NCI-H226 (cell line): ENCODE measurements at places on chromosomes 3 and 15.

DNA sequence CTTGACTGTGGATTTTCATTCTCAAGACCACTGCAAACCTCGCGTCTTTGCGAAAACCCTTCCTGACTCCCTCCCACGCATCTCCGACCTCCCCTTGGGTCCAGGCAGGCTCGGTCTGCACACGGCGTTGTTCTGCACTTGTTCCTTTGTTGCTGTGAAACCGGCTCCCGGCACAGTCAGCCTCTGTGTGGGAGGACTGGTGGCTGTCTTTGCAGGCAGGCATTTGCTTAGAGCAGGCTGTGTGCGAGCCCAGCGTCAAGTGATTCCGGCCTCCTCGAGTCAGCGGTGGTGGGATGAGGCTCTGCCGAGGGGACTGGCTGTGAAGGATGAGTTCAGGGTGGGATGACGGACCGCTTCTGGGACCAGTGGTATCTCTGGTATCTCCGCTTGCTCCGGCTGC, 102.6 kb upstream of the ROPN1 start:
- DNase-seq: no peak

- DNase-seq: no peak
Observed at GRCh38 chr3:11564577-11565001, 79.1 kb downstream of the VGLL4 start.

- DNase-seq: peak; percentile 23
Observed at GRCh38 chr15:85865070-85865684, 70.5 kb upstream of the KLHL25 start.

- DNase-seq: no peak
Observed at GRCh38 chr3:189737071-189737470, 105.9 kb downstream of the TP63 start.

GRCh38 chr3:15538345-15538744, 16.8 kb upstream of the COLQ start:
- no peak for DNase-seq

GRCh38 chr3:111594205-111594604, 941 bp downstream of the ZBED2 start:
- peak; percentile 89 for DNase-seq

DNA sequence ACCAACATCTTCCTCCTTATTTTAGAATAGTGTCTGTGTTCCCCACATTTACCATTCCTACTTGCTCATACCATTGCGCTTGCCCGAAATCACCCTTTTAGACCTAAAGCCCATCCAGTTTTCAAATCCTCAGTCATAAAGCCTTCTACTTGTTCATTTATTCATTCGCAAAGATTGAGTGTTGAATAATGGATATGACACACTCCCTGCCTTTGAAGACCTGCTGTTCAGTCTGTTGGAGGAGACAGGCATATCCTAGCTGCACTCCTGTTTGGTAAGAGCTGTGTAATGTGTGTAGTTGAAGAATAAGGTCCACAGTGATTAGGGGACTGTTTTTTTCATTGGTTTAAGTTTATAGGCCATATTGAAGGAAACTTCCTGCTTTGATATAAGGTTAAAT, 1.7 kb downstream of the CNOT10 start:
- DNase-seq: no peak

DNA sequence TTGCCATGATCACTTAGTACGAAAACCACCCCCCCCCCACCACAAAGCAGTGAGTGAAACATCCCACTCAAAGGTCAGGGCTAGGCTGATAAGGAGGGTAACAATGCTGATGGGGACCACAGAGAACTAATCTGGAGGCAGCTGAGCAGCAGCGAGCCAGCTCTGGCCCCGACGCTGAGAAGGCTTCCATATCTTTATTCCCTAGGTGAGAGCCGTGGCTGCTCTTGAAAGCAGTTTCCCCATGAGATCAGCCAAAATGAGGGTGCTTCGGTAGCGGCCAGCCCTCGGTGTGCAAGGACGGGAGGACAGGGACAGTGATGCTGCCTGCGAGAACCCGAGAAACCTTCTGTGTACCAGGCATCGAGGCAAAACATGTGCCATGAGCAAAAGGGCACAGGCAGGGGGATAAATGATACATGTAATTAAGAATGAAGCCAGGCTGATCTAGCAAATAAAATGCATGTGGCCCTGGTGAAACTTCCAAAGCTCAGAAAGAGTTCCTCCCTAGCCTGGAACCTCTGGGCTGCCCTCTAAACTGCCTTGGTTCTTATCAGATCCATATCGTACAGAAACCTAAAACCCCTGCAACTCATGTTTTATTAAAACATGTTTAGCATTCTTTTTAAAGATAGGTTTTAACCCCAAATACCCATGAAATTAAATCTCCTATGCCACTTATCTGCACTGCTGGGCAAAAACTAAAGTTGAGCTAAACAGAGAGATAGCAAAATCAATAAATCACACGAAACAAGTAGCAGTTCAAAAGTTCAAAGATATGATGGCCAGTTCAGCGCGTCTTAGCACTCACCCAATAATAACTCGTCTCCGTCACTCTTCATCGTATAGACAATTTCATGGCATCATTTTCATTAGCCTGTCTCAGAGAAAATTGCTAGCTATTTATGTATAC, 337.3 kb downstream of the FOXP1 start:
- DNase-seq: no peak

DNA sequence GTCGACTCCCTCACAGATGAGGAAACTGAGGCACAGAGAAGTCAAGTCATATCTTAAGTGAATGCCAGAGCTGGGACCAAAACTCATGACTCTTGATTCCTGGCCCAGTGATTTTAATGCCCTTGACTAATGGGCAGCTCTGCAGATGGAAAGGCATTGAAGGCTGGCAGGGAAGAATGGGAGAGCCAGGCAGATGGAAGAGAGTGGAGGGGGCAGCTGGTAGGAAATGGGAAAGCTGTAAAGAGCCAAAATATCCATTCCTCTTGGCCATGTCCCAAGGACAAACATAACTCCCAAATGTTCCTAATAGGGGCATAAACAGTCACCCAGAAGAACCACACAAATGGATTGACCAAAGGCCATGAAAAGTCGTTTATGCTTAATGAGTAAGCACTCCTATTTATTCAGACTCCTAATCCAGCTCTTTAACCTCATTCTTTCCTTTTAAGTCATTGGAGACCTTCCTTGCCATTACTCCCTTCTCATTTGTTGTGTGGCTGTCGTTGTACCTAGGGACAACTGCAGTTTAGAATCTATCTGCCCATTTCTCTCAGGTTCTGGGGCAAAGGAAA, 330.5 kb upstream of the ROPN1 start:
- DNase-seq: no peak

- DNase-seq: peak; percentile 97
Observed at GRCh38 chr15:68384451-68385239, 47.3 kb downstream of the ITGA11 start.

DNA sequence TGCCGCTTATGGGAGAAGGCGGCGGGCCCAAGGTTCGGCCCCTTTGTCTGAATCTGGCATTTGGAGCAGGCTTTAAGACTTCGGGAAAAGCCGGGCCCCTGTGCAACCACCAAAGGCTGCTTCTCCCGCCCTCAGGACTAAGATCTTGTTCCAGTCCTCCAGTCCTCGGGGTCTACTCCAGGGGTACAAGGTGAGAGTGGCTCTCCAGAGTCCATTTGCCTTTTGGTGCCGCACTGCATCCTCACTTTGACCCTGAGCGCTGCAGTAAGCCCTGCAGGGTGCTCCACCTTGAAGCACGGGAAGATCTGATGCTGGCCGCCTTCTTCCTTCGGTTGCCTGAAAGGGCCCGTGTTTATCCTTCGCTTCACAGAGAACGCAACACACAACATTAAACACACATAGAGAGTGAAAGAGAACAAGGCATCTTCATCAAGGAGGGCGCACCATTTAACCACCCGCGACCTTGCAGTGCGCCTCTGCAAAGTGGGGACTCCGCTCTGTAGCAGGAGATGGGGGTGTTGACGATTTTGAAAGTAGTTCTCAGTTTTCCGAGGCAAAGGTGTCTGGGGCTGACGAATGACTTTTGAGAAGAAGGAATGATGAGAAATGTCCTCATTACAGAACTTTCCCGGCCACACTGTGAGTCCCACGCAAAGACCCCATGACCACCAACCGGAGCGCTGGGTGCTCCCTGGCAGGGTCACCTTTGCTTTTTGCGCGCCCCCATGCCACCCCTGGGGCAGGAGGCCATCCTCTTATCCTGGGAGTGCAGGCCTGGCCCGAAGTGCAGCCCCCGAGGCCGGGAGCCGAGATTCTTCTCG, 1.0 kb downstream of the PIGZ start:
- no peak for DNase-seq

- DNase-seq: no peak
Observed at GRCh38 chr3:179113903-179114302, 34.3 kb upstream of the PIK3CA start.

DNA sequence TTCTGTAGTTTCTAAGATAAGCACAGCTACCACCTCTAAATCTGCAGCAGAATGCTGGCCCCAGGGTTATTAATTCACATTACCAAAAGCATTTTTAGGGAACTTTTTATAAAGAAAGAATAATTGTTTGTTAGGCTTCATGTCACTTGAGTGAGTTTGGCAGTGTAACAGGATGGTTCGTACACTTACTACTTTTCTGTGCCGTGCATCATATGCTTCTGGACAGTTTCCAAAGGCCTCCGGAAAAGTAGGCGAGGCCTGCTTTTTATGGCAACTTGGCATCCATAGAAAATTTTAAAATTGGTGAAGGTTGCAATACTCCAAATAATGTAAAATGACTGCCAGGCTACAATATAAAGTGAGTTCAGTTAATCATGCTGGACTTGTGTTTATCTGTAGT, 30.0 kb downstream of the NIPA2 start:
- DNase-seq: no peak

- DNase-seq: no peak
Observed at GRCh38 chr3:148625095-148625736, 72.5 kb upstream of the AGTR1 start.

- DNase-seq: no peak
Observed at GRCh38 chr3:25433106-25433505, 5.0 kb downstream of the RARB start.

GRCh38 chr3:57397175-57398026, 104.9 kb upstream of the ASB14 start:
- peak; percentile 48 for DNase-seq

- DNase-seq: peak; percentile 31
Observed at GRCh38 chr3:89380016-89380415, 272.6 kb downstream of the EPHA3 start.

GRCh38 chr3:117084739-117085270, 375.2 kb downstream of the TUSC7 start:
- DNase-seq: no peak

DNA sequence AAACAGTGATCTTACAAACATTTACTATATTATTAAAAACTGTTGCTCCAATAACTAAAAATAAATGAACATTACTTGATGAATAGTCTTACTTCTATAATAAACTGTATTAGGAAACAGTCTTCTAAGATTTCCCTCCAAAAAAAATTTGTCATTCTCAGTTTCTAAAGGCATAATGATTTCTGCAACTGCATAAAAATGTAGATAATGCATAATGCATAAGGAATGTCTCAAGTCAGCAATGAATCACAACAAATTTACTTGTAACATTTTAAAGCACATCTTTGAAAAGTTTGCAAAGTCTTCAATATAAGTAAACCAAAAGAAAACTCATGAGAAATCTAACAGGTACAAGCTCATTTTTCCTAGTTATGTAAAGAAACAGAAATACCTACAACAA, 113.5 kb downstream of the VPS13C start:
- DNase-seq: no peak

GRCh38 chr3:95037097-95037496, 974.2 kb downstream of the NSUN3 start:
- DNase-seq: no peak

- DNase-seq: peak; percentile 69
Observed at GRCh38 chr3:170488802-170489201, 70.1 kb downstream of the CLDN11 start.

- no peak for DNase-seq
Observed at GRCh38 chr3:16388850-16389441, 123.9 kb downstream of the OXNAD1 start.

DNA sequence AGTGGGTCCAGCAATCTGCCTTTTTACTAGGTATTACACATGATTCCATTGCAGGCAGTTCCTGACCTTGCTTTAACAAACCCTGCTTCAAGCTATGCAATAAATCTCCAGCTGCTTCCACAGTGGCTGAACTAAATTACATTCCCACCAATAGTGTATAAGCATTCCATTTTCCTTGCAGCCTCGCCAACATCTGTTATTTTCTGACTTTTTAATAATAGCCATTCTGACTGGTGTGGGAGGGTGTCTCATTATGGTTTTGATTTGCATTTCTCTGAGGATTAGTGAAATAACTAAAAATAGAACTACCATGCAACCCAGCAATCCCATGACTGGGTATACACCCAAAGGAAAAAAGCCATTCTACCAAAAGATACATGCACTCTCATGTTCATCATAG, 36.4 kb upstream of the DNAJC13 start:
- no peak for DNase-seq

GRCh38 chr3:9206287-9206686, 43.2 kb downstream of the SRGAP3 start:
- no peak for DNase-seq

- DNase-seq: no peak
Observed at GRCh38 chr3:55842204-55842603, 355.1 kb upstream of the WNT5A start.

DNA sequence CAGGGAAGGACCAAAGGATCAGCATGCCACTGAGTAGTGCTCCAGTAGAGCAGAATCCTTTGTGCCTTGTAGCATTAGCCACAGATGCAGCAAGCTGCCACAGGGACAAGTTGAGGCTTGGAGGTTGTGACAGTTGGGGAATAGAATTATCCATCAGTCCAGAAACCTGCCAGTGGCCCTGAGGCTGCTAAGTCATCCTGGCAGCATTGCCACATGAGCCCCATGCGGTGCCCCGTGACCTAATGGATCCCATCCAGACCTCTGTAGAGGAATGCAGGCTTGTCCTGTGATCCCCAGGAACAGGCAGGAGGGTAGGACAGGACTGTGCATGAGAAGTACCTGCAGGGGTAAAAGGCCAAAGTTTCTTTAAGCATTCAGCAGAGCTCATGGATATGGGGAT, 51.7 kb downstream of the BOC start:
- no peak for DNase-seq

- no peak for DNase-seq
Observed at GRCh38 chr3:125160606-125161371, 51.8 kb downstream of the SLC12A8 start.
